ENCODE measurements at places on chromosomes 5 and 9. TPM values are rescaled to one million over a fixed set of nuclear protein-coding genes. Genes with fewer than 3 reads are reported as not detected.

GRCh38 chr5:113446358-113446927, 11.7 kb upstream of the TSSK1B start:
- no peak for DNase-seq

DNA sequence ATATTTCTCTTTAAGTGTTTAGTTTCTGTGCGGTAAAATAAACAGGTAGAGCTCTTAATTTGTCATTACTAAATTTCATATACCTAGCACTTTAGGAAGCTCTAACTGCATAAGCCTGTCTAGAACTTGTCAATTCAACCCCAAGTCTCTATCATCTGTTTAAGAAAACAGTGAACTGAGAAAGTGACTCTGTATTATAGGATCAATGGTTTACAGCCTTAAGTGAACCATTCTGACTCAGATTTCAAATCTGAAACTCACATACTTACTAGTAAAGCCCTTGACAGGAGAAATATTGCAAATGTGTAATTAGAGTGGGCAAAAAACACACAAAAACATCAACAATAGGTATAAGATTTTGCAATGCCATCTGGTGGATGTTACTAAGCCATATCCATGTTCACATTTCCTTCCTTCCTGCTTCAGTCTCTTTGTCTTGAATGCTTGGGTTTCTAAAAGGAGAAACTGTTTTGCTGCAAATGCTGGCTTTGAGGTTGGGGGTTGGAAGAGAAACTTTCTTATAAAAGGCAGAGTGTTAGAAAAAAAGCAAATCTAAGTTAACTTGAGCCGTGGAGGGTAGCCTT, 101.8 kb downstream of the DOCK8 start:
- no peak for DNase-seq

GRCh38 chr9:137619240-137620047, 639 bp downstream of the EHMT1 start:
- DNase-seq, result peak; percentile 45

PPP1R26 gene
- 32.7 TPM for total RNA-seq

DNA sequence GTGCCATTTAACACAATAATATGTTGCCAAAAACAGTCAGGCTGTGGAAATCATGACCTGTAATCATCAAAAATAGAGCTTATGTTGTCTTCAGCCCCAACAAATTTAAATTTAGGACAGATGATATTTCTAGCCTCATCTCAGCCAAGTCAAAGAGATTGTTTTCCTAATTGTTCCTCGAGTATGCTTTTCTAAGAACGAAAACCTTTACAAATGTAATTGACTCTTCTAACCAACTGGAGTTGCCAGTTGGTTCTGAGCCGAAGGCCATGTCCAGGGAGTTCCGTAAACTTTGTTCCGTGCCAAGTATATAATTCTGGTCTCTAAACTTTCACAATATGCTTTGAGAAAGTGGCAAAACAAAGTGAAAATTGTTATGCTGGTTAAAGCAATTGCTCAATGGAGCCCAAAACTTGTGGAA, 160.8 kb downstream of the CEMIP2 start:
- no peak for DNase-seq

MZB1 gene
- not detected for total RNA-seq

GMCL2 gene
- not detected for total RNA-seq

Measured in A172 (cell line).